Stimulated activated CD8-positive, alpha-beta memory T cell treated with anti-CD3 and anti-CD28 coated beads, Interleukin-4, amount 100 ng/mL, for 4 hours (primary cell): ENCODE measurements at places on chromosomes 6 and 20.

GRCh38 chr6:11210386-11211138, 21.9 kb downstream of the NEDD9 start:
- DNase-seq, result no peak

DNA sequence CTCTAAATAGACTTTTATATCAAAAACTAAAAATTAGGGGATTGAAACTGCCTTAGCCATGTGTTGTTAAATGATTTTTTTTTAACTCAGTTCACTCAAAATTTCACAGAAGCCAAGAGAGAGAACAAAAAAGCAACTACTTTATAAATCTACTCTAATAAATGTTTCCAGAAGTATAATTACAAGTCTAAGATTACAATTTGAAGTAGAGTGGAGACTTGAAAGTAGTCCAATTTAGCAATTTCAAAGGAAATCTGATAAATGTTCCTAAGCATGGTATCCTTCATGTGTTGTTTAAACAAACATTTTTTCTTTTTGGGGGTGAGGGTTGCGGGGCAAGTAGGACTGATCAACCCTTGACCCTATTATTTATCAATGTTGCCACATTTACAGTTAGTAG, 72.6 kb downstream of the PHIP start:
- DNase-seq, result no peak

DNA sequence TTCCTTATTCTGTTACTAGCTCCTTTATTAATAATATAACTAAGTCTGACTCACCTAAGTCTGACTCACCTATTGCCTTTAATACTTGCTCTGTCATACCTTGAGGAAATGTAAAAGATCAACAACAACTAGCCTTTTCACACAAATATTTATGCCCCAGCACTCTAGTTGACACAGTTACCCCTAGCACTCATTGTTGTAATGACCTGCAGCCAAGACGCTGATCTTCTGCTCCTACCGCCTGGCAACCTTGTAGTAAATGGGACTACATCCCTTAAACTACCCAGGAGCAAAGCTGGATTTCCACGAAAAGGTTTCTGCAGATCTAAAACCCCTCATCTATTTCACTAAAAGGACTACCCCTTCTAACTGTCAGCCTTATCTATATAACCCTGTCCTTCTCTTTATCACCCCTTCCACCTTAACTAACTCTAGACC, 90.0 kb downstream of the PLG start:
- no peak for DNase-seq

- no peak for DNase-seq
Observed at GRCh38 chr20:22312744-22313346, 271.5 kb downstream of the FOXA2 start.

DNA sequence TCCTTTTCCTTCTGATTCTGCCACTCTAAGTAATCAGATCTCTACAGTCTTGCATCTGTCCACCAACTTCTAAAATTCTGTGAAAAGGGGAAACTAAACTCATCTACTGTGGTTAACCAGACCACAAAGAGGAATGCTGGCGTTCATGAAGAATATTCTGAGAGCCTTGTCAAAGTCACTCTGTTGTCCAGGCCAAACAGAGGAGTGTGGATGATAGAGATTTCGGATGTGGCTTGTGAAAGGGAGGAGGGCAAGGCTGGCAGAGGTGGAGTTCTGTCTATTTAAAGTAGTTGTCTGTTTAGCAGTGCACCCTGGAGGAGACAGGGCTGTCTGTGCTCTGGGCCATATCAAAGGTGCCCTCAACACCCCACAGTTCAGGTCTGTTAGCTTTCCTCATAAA, 33.9 kb downstream of the CCN2 start:
- no peak for DNase-seq

DNA sequence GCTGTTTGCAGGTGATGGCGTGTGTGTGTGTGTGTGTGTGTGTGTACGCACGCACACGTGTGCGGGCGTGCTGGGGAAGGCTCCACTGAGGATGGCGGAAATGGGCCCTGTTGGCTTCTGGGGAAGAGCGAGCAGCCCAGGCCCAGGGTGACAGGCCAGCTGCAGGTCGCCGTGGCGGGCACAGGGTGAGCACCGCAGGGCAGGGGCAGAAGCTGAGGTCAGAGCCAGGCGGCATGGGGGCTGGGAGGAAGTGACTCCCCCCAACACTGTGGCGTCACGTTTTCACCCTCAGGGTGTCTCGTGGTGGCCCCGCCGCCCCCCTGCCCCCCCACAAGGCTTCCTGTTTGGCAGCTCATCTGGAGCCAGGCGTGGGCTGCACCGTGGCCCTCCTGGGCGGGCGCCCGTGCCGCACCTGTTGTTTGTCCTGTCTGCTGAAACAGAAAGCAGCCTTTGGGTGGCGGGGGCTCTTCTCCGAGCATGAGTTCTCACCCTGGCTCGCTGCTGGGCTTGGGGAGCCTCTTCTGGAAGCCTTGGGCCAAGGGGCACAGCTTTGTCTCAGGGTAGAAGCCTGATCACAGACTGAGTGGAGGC, 7.1 kb downstream of the RBM38 start:
- peak; percentile 89 for DNase-seq

DNA sequence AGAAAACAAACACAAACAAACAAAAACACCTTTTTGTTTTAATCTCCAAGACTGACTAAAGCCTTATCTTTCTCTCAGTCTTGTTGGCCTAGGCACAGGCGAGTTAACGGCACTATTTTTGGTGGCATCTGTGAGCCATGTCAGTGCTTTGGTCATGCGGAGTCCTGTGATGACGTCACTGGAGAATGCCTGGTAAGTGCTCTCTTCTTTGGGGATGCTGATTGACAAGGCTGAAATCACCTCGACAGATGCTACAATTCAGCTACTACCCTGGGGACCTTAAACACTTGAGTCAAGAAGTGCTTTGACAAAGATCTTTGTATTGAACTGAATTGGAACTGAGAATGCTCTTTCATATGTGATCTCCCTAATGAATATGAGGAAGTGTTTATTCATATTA, 384.1 kb downstream of the LAMA2 start:
- no peak for DNase-seq

DNA sequence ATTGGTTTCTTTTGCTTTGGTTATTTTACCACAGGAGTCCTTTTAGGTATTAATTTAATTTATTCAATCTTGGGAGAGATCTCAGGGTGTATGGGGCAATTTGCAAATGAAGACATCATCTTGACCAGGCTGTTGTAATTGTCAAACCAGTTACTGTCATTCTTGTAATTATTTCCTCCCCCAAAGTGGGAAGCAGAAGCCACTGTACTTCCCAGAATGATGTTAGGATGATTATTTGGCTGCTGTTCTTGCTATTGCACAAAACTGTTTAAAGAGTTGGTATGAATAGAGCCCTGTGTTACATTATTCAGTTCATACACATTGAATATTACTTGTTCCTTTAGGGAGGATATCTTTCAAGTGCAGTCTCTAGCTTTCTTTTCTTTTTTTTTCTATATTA, 1.7 kb downstream of the TAAR6 start:
- DNase-seq, result no peak

GRCh38 chr20:45247865-45248264, 6.5 kb downstream of the SLPI start:
- DNase-seq, result no peak

DNA sequence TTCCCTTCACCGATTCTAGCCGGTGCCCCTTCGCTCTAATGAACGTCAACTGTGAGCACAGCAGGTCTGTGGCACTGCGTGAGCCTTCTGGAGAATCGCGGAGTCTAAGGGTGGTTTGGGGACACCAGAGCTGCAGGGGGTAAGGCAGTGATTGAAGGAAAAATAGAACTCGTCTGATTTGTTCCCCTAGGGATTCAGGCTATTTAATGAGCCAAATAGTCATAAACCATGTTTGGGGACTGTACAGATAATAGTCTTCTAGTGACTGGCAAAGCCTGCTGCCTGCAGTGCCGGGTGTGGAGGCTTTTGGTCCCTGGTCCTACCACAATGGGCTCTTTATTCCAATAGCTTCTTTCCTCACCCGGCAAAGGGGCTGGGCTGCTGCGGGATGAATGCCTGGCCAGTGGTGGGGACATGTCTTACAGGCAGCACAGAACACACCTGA, 11.1 kb upstream of the NTSR1 start:
- DNase-seq, result no peak

DNA sequence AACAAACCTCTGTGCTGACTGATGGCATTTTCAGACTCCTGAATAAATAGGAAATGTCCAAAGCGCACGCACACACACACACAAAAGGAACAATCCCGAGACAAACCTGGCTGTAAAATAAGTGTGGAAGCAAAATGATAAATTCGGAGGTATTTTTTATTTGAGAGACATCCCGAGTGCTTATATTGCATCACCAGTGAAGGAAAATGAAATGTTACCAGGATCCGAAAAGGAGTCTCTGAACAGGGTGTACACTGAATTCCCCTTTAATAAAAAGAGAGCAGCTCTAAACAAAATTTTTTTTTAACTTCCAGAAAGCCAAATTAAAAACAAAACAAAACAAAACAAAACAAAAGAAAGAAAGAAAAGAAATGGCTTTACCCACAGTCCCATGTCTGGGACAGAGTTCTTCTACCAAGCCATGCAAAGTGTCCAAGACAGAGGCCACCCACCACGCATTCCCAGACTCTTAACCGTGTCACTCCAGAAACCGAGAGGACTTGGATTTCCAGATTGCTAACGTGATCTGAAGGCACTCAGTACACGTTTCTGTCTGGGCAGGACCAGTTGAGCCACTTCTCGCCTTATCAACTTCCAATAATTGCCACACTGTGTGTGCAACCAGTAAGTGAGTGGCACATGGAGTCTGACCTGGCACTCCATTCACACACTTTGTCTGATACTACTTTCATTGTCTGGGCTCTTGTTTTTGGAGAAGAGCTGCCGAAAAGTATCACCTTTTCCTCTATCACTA, 817 bp downstream of the ME1 start:
- DNase-seq, result no peak

- DNase-seq, result no peak
Observed at GRCh38 chr6:111267764-111268333, 180.5 kb downstream of the SLC16A10 start.

GRCh38 chr20:8408587-8409307, 276.7 kb downstream of the PLCB1 start:
- no peak for DNase-seq

GRCh38 chr6:144316862-144317195, 31.7 kb downstream of the UTRN start:
- no peak for DNase-seq

DNA sequence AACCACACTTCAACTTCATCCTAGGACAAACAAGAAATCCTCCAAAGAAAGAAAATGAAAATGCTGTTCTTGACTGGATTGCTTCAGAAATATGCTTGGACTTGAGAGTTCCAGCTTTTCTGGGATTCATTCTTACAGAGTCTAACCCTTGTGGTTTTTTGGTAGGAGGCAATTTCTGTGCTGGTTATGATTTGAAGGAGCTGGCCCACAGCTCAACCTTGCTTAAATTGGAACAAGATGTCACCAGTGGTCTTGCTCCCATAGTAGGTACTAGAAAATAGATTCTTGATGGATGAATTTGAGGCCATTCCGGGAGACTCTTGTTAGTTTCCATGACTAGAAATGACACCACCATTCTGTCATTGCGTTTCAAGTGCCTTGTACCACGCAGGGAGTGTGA, 54.3 kb upstream of the BMP6 start:
- DNase-seq, result no peak

DNA sequence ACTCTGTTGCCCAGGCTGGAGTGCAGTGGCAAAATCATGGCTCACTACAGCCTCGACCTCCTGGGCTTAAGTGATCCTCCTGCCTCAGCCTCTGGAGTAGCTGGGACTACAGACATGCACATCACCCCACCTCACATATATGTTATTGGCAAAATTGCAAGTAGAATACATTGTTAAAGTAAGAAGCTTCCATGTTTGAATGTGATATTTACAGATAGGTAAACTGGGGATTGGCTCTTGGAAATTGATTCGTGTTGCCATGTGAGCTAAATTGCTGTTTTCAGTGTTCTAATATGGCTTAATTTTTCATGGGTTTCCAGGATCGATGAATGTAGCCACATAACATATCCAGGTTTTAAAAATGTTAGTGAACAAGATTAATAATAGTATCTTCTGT, 149.0 kb upstream of the ZNF217 start:
- DNase-seq, result no peak

DNA sequence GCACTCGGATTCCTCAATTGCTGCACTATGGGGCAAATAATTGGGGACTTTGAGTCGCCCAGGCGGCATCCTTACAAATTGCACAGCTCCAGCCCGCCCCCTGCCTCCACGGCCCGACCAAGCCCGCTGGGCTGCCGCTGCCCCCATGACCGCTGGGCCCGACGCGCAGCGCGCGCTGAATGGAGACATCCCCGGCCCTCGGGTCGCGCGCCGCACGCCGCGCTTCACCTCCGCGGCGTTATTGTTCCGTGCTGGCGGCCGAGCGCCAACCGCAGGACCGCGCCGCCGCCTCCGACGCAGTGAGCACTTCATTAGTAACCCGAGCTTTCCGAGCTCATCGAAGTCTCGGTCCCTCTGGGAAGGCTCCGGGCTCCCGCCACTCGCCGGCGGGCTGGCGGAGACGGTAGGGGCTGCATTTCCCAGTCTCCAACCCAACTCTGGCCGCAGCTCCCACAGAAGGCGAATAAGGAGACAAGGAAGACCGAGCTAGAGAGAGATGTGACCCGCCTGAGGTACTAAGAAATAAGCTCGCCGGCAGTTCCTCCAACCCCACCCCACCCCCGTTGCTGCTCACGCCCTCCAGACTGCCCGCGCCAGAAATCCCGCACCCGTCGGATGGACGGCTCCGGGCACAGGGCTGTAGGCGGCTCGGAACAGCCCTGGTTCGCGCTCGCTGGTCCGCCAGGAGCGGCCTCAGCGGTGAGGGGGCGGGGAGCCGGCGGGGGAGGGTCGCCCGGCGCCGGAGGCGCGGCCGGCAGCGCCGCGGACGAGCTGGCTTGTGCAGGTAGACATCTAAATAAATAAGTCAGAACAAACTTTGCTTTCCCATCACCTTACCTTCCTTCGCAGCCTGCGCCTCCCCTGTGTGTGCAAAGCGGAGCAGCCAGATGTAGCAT, 703 bp downstream of the EPHA7 start:
- no peak for DNase-seq

GRCh38 chr6:14273191-14273590, 155.6 kb downstream of the CD83 start:
- no peak for DNase-seq

GRCh38 chr20:58524814-58525213, 9.6 kb upstream of the APCDD1L start:
- no peak for DNase-seq

DNA sequence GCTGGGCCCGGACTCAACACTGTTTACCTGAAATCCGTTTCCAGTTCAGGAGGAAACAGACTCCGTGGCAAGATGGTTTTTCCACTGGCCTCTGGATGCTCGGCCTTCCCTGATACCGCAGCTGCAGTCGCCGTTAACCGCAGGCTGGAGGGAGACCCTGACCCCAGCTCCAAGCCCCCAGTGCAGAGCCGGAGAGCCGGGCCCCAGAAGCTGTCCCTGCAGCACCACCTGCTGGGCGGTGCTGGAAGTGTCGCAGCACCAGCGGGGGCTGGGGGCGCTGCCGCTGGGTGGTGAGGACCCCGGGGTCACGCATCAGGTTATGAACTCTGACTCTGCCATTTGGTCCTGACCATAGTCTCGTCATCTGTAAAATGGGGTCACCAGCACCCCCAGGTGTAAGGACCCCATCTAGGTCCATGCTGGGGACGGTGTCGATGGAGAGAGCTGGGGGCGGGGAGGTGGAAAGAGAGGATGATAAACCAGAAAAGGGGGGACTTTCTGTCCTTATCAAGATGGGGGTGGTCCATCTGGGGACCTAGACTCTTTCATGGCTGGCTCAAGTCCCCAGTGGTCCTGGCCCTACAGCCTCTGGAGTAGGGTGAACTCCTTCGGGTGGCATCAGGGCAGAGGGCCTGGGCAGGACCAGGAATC, 20.8 kb upstream of the CHRNA4 start:
- no peak for DNase-seq
